ENCODE measurements at places on chromosomes 3 and 15. TPM values are rescaled to one million over a fixed set of nuclear protein-coding genes. Genes with fewer than 3 reads are reported as not detected.

The IL20RB gene
- 1.7 TPM for total RNA-seq

DNA sequence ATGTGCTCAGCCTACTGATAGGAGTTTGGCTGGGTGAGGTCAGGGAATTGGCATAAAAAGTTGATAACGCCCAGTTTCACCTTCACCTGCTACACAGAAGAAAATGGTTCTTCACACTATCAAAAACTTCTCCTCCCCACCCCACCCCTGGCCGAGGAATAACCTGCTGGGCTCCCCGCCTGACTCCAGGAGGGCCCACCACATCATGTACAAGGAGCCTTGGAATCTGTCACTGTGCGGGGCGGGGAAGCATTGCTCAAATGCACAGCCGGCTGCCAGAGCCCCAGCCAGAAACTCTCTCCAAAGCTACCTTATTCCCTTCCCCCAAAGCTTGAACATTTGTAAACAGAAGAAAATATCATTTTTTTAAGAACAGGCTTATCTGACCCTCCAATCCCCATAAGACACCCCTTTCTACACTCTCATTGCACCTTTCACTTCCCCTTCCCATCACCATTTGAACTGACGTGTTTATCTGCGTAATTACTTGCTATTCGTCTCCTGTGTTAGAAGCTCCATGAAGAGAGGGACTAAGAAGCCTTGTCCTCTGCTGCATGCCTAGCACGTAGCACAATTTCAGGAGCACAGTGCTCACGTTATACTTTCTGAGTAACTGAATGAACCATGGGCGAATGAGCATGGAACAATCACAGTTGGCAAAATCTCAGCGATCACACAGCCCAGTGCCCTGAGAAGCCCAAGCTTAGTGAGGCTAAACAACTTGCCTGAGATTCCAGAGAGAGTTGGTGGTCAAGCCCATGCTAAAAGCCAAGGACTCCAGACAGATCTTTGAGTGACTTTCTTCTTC, 82.9 kb downstream of the HES1 start:
- no peak for DNase-seq

- no peak for DNase-seq
Measured at GRCh38 chr3:94539937-94540336, 477.1 kb downstream of the NSUN3 start.

GRCh38 chr15:55221090-55222011, 24.6 kb upstream of the RSL24D1 start:
- DNase-seq: no peak

The TMEM158 gene
- total RNA-seq: 3.8 TPM

The CD86 gene
- not detected for total RNA-seq

DNA sequence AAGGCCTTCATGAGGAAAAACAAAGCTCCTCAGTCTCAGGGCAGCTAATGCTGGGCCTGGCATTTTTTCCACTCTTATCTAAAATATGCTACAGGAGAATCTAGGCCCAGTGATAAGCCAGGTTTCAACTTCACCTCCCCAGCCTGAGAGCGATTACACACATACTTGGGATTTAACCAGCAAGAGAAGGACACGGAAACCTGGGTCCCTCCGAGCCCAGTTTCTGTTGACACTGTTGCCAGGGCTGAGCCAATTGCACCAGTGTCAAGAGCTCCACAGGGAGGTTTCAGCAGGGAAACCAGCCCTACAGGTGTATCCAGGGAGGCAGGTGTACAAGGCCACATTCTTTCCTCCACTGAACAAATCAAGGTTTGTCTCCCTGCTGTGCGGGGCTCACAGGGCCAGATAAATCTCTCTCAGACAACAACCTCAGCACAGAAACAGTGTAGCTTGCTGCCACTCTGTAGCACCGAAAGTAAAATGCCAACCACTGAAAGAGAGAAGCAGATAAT, 85.4 kb downstream of the MAGI1 start:
- peak; percentile 71 for DNase-seq

Data from progenitor cell of endocrine pancreas (in vitro differentiated cells).